Hepatic stellate cell (primary cell): ENCODE measurements at places on chromosomes 2 and 18.
A peak's percentile ranks its signal among the peaks of the same experiment; 100 is the strongest.

DNA sequence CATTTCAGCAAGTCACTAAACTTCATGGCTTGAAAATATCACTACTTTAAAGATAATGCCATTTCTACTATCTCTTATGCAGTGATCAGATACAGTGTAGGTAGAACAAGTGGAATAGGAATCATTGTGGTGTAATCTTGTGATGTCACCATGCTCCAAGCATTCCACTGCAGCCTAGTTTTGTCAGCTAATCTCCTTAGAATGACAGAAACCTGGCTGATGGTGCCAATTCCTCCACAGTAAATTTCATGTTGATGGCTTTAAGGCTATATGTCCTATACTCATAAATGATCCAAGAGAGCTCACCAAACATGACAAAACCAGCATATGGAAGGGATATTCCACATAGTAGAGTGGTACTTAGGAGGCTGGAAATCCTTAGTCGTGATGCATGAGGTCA is 184.9 kb downstream of the PDE1A start:
- no peak for DNase-seq

DNA sequence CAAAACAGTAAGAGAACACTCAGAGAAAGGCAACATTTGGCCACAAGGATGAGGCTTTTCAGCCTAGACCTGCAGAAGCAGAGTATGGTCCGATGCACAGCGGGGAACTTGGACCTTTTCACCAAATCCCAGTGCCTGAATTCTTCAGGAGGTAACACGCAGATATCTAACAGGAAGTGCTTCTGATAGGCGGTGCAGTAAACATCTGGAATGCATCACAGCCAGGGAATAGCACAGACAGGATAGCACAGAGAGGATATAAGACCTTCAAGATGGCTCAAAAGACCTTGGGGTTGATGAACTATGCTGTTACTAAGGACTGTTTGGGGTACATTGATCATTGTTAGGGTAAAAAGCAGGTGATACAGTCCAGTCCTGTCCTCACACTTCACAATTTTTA is 1.7 kb downstream of the TMEM127 start:
- peak; percentile 38 for DNase-seq

- DNase-seq: no peak
Observed at GRCh38 chr2:197677056-197677455, 1.7 kb upstream of the RFTN2 start.

DNA sequence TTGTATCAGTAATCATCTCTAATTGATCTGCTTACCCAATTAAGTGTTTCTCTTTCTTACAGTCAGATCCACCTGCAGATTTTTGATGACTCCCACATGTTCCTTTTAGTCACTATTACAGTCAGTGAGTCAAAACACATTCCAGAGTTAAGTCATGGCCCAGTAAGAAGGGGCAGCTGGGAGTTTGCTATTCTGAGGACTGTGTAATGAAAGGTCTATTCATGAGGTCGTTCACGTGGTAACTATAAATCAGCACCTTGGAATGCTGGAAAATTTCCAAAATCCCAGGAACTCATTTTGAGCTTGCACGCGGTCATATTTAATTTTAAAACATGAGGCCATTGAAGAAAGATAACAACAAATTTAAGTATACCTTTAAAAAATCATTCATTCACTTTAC is 252.5 kb downstream of the XIRP2 start:
- peak; percentile 58 for DNase-seq

DNA sequence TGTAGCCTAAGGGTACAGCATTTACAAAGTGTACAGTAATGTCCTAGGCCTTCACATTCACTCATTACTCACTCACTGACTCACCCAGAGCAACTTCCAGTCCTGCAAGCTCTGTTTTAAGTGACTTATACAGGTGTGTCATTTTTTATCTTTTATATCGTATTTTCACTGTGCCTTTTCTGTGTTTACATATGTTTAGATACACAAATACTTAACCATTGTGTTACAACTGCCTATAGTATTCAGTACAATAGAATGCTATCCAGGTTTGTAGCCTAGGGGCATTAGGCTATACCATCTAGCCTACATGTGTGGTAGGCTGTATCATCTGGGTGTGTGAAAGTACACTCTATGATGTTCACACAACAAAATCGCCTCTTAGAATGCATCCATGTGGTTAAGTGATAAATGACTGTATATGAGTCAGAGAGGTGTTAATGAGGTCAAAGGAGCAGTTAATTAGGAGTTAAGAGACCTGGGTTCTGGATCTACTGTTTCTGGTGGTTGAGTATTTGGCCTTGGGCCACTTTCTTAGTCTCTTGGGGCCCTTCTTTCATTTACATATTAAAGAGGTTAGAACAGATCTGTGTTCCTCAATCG is 149.1 kb downstream of the GREB1L start:
- no peak for DNase-seq

DNA sequence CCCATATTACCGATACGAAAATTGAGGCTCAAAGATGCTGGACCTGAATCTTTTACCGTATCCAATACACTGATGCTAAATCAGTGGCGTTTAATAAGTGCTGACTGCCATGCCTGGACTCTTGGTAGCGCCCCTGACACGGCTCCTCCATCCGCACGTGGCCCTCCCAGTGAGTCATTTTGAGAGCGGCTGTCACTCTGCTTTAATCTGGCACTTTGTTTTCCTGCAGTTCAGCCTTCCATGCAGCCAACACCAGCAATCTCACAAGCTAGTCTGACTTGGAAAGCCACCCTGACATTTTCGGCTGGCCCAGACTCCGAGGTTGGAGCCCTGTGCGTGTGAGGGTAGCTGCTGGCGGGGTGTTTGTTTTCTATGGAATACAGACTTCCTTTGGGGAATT is 155.1 kb upstream of the LMAN1 start:
- DNase-seq: peak; percentile 76

GRCh38 chr2:82391386-82391785 is 2067.7 kb downstream of the SUCLG1 start:
- no peak for DNase-seq

GRCh38 chr2:181255651-181256050 is 201.5 kb upstream of the ITGA4 start:
- DNase-seq: no peak

DNA sequence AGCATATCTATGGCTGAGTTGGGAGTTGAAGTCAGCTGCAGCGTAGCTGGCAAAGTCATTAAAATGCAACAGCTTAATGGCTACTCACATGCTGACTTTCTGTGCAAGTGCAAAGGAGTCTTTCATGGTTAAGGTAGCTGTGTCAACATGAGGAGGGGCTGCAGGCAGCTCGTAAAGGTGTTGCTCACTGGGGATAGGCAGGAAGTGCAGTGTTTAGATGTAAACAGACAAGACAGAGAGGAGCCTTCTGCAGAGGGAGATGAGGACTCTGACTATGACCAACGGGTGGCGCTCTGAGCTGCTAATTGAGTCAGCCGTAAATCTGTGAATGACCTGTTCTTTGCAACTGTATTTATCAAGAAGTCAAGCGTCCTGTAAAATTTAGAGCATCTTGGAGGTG is 22.3 kb upstream of the CAVIN2 start:
- DNase-seq: no peak

GRCh38 chr2:171327043-171327496 is 106.7 kb downstream of the METTL8 start:
- DNase-seq: no peak

DNA sequence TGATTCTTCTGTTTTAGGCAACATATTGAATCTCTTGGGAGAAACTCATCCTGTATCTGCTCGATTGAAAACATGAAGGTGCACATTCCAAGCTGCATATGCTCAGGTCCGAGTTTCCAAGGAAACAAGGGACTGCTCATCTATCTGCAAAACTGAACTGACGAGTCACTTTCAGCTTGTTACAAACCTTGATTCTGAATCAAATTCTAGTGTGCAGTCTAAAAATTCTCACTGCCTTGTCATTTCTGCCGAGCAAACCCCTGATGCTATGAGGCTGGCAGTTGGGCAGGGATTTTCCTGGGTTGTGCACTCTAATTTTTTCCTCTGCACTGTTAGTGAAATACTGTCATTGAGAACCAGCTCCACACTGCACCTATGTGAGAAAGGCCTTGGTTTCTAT is 101.3 kb upstream of the ETAA1 start:
- DNase-seq: no peak

DNA sequence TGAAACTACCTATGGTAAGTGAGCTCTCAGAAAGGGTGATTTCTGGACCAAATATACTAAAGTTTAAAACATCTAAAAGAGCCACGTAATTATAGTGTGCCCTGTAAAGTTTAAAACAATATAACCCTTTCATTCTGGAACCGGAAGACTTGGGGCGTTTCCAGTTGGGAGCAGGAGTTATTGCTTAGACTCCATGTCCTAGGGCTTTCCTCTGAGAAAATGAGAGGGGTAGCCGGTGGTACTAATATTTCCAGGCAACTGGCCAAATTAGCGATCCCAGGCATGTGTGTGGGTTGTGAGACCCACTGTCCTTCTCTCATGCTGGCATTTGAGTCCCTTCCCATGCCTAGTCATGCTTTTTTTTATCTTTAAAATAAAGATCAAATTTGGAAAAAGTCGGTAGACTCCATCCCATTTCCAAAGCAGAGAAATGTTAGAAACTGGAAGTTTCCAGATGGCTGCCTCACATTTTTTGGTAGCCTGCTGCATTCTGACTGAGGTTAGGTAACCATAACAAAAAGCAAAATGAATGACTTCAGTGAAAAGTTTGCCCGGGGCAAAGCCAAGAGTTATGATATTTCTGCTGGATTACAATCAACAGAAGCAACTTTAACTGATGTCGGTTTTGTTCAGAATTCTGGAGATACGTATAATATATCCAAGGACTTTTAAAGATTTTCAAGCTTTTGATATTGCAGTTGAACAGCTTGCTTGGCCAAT is 227.4 kb downstream of the SS18 start:
- no peak for DNase-seq

GRCh38 chr2:109193807-109194619 is 65.0 kb downstream of the SH3RF3 start:
- DNase-seq: no peak

DNA sequence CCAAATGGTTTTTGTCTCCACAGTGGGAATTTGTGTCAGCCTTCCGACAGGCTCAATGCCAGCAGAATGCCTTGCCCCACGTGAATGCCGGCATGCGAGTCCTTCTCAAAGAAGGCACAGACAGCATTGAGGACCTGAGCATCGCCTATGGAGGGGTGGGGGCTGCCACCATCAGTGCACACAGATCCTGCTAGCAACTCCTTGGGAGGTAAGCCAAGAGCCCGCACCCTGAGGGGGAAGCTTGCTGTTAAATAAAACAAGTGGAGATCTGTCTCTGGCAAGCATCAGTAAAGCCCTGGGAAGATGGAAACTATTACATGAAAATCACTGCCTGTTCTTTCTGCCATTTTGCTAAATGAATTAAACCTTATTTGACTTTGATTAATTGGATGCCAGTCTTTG is 67.5 kb upstream of the BZW1 start:
- DNase-seq: no peak

DNA sequence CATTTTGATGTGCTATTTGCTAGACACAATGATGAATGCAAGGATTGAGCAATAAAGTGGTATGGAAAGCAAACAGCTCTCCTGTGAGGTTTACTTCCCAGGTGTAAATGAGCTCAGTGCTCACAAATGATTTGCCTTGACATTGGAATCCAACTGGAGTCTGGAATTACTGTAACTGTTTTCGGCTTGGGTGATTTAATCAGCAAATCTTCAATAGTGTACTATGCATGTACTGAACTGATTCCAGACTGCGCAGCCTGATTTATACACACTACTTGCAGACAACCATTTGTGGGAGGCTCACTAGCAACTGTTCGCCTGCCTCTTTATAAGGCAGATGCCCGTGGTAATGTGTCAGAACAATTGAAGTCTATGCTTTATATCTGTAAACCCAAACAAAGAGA is 27.9 kb upstream of the SOX11 start:
- DNase-seq: no peak

- DNase-seq: no peak
Observed at GRCh38 chr2:3631161-3631850, 26.7 kb upstream of the ALLC start.
